ENCODE measurements at places on chromosomes 5 and 9.

- no peak for DNase-seq
These were observed 10.4 kb upstream of the TRIM14 start for GRCh38 chr9:98129451-98129881.

DNA sequence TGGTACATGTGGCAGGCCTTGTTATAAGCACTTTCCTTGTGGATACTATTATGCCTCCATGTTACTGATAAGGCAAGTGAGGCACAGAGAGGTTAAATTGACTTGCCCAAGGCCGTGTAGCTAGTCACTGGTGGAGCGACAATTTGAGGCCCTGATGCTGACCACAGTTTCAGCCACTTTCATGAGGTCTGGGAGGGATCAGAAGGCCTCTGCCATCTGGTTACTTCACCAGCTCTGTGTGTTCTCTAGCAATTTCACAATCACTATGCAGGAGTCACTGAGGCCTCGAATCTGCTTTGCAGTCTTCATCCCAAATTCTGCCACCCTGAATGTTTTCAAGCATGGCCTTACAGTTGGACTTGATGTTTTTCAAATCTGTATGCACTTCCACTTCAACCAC is 9.1 kb downstream of the LRRC70 start:
- no peak for DNase-seq

- no peak for DNase-seq
These were observed 500.2 kb upstream of the DAP start for GRCh38 chr5:11261241-11261640.

GRCh38 chr5:133427121-133427777 is 185.1 kb downstream of the FSTL4 start:
- no peak for DNase-seq

- no peak for DNase-seq
These were observed 10.1 kb downstream of the RNU6ATAC start for GRCh38 chr9:134154262-134154701.

GRCh38 chr9:77891128-77891800 is 140.3 kb downstream of the GNAQ start:
- DNase-seq, result no peak

DNA sequence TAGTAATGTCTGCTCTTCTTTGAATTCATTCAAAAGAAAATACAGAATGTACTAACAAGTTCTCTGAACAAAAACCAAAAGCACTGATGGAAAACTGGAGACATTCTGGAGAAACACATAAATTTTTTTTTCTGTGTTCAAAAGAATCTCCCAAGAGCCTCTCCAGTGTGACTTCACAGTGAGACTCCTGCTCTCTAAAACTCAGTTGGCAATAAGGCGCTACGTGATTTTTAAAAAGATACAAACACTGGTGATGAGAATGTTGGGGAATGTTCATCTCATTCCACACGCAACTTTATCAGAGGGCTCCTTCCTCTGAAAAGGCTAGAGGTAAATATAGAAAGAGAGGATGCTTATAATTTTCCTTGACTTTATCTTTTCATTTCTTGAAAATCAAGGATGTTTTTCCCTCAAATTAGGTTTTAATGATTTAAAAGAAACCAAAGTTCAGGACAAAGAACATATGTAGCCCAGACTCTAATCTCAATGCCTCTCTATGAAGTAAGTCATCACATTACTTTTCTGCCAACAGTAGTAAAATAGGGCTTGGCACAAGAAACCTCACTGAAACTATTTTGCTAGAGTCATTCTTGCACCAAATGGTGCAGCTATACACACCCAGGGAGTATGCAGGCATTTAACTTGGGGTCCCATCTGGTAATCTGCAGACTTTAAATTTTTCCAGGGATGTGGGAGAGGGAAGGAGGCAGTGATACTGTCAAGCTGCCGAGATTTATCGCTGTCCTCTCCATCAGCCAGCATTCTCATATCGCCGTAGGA is 12.9 kb upstream of the AOPEP start:
- no peak for DNase-seq

- DNase-seq, result no peak
These were observed 52.5 kb downstream of the AOPEP start for GRCh38 chr9:94779031-94779430.

GRCh38 chr5:78534148-78534904 is 114.2 kb downstream of the LHFPL2 start:
- no peak for DNase-seq

DNA sequence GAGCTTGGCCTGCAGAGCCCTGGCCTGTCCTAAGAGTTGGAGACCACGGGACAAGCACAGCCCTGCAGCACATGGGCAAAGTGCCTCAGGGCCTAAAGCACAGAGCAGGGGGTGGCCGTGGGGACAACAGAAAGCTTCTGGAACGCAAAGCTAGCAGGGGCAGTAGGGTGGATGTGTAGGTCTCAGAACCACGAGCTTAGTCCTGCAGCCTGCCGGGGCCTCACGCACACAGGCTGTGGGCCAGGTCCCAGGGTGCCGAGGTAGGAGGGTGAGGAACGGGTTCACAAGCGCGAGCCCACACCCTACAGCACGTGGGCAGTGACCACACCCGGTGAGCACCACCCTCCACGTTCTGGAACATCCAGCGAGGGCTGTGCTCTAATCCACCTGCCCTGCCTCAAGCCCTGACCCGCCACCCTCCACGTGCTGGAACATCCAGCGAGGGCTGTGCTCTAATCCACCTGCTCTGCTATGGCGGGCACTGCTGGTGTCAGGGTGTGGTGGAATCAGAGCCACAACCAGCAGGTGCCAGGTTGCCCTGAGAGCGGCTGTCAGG is 9.3 kb downstream of the CLPTM1L start:
- DNase-seq, result no peak

DNA sequence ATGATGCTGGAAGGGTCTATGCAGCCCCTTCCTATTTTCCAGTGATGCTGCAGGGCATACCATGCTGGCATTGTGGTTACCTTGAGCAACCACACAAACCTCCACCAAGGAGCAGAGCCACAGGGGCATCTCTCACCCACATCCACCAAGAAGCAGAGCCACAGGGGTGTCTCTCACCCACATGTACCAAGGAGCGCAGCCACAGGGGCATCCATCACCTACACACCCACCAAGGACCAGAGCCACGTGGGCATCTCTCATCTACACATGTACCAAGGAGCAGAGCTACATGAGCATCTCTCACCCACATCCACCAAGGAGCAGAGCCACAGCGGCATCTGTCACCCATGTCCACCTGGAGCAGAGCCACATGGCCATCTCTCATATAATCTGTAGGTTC is 8.8 kb upstream of the GM2A start:
- DNase-seq, result no peak

DNA sequence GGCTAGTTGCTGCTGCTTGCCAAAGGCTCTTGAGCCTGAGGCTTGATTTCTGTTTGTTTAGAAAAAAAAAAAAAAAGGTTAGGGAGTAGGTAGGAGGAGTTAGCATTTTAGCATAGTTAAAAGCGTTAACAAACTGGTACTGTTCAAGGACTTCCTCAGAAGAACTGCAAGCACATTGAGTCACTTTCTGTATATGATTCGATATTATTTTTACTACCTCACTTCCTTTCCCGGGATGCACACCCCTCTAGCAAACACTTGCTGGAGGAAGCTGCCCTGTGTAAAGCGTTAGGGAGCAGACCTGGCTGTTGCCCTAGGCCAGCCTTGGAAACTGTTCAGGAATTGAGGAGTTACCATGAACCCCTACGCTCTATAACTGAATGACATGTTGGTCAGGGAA is 15.7 kb upstream of the CEP120 start:
- DNase-seq, result no peak

DNA sequence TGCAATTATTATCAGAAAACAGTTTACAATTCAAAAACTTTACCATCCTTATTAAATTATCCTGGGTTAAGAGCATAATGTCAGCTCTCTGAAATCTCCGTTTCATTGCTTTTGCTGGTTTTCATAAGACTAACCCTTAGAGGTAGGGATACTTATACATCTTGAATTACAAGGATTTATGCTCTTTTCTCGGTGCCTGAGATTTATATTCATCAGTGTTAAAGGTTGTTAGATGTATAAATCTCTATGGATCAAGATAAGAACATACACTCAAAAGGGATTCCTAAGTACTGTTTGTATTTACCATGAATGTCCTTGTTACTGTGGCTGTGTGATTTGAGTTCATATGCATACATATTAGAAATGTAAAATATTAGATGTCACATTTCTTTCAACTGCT is 684.7 kb downstream of the EFNA5 start:
- DNase-seq, result no peak

DNA sequence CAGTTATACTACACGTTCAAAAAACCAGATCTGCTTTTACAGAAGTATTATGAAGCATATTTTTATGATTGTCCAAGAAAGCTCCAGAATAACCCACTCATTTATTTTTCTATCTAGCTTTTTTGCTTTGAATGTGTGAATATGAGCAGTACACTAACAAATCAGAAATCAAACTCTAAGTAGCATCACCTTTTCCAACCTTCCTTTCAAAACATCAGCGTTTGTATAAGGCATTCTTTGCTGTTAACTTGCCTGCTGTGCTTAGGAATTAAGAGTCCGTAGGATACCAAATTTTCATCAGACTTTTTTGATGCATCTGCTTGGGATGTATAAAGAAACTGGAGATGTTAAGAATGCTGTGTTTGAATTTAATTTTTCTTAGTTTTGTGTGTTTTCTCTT is 3.8 kb downstream of the TLE4 start:
- DNase-seq, result no peak

DNA sequence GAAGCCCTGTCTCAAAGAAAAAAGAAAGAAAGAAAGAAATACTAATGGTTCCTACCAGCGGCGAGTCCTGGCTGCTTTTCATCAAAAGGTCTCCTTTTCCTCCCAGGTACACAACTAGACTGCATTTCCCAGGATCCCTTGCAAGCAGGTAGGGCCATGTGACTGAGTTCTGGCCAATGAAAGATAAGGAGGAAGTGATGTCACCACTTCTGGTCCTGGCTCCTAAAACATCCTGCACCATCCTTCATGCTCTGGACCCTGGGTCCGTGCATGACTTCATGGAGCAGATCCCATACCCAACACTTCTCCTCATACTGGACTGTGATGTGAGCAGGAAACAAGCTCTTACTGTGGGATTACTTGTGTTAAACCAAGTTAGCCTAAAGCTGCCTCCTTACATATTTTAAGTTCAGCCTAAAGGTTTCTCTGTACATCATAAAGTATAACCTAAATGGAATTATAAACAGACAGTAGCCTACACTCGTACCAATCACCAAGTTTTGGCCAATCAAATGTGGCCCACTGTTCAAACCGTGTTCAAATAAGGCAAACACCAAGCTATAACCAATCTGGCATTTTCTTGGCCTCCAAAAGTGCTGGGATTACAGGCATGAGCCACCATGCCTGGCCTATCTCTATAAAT is 30.2 kb upstream of the FUBP3 start:
- DNase-seq, result no peak

GRCh38 chr9:88733651-88734421 is 198.9 kb downstream of the NXNL2 start:
- no peak for DNase-seq

DNA sequence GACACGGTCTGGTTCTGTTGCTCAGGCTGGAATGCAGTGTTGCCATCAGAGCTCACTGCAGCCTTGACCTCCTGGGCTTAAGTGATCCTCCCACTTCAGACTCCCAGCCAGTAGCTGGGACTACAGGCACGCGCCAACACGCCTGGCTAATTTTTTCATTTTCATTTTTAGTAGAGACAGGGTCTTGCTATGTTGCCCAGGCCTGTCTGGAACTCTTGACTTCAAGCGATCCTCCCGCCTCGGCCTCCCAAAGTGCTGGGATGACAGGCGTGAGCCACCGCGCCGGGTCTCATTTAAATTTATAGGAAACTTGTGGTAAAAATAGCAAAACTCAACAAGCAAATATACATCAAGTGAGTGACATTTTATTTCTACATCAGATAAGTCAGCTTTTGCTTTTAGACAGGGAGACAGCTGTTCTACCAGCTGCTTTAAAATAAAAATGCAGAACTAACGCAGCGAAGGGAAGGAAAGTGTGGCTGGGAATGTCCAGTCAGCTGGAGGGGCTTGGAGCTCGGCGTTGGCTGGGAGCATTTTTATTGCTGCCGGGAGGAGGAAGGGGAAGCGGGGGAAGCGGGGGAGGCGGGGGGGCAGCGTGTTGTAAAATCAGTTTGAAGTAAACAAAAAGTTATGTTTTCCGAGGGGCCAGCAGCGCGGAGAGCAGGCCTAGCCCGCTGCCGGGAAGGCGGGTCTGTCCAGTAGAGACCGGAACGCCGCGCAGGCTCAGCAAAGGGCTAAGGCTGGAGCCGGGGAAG is 707 bp upstream of the ZFYVE16 start:
- DNase-seq, result no peak

DNA sequence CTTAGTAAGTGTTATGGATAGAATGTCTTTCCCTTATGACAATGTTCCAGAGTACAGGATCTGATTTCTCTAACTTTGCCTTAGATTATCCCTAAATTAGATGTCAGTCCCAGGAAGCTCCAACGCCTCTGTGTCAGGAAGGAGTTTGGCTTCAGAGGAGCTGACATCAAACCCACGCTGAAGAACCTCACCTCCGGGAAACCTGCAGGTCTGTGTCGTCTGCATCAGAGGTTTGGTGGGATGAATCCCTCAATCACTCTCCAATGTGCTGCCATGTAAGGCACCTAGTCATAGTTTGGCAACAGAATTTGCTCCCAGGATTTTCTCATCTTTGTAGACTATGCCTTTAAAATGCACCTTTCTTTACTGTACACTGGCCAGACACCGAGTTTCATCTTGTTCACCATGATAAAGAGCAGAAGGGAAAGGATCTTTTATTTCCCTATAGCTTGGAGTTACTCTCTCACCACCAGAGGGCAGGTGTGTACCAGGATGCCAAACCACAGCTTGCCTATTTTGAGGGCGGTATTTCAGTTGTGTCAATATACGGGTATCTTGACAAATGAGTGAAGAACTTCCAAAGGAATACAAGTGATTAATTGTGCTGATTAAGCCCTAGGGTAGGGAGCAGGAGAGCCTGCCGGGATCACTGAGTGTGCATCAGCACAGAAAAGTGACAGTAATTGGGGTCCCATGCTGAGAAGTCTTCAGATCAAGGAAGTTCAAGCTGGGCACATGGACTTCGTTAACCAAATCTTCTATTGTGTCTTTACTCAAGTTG is 23.4 kb downstream of the MINAR2 start:
- DNase-seq, result peak; percentile 30

GRCh38 chr5:53766673-53767072 is 206.2 kb downstream of the NDUFS4 start:
- DNase-seq, result no peak

DNA sequence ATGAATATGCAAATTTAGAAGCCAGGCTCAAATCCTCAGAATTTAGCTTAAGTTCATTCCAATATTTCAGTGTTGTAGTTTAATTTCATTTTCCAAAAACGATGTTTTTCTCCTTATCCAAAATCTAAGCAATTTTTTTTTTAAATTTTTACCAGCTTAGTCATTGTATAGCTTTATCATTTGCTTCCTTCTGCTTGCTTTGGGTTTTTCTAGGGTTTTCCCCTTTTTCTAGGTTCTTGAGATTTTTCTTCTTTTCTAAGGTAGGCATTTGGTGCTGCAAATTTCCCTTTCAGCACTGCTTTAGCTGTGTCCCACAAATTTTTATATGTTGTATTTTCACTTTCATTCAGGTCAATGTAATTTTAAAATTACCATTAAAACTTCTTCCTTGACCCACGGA is 34.4 kb upstream of the CCDC112 start:
- DNase-seq, result no peak

- no peak for DNase-seq
These were observed 574.1 kb downstream of the EBF1 start for GRCh38 chr5:158525663-158526062.

- DNase-seq, result no peak
These were observed 35.0 kb upstream of the PCSK5 start for GRCh38 chr9:75855509-75855908.
